ENCODE measurements at places on chromosomes 1 and 21.

GRCh38 chr1:229781453-229781852 lies 155.4 kb downstream of the URB2 start:
- DNase-seq: no peak

GRCh38 chr1:52482326-52483004 lies 70.4 kb downstream of the TUT4 start:
- no peak for DNase-seq

DNA sequence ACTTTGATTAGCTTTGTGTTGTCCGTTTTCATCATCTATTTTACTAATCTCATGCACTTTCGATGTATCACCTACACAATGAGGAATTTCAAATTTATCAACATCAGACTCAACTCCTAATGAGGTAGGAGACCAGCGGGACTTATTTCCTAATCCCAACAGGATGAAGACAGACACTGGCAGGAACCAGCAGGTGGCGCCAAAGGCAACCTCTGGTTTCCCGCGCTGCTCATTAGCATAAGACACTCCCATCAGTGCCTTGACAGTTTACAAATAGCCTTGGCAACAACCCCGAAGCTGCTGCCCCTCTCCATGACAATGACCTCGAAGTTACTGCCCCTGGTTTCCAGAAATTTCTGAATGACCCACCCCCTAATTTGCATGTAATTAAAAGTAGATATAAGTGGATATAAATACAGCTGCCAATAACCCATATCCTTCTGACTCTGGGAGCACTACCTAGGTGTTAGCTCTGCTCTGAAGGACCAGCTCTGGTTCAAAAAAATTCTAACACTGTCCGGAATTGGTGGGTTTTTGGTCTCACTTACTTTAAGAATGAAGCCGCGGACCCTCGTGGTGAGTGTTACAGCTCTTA lies 974.8 kb downstream of the ADGRL2 start:
- DNase-seq: peak; percentile 18

- no peak for DNase-seq
Measured at GRCh38 chr1:35932158-35932636, 1.3 kb downstream of the AGO3 start.

GRCh38 chr1:89630048-89630447 lies 2.9 kb upstream of the LRRC8C start:
- no peak for DNase-seq

DNA sequence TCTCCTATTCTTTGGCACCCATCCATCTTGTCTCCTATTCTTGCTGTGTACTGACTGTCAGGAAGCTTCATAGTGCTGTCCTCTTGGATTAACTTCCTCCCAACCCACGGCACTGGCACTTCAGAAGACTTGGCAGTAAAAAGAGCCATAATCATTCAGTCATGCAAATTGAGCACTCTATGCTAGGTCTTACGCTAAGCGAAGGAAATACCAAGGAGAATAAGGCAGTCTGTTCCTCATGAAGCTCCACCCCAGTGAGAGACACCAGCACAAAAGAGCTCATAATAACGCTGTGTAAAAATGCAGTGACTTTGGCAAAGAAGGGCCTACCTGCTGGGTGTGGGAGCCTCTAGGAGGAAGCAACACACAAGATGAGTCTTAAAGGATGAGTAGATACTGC lies 67.1 kb downstream of the GFI1 start:
- DNase-seq: no peak

DNA sequence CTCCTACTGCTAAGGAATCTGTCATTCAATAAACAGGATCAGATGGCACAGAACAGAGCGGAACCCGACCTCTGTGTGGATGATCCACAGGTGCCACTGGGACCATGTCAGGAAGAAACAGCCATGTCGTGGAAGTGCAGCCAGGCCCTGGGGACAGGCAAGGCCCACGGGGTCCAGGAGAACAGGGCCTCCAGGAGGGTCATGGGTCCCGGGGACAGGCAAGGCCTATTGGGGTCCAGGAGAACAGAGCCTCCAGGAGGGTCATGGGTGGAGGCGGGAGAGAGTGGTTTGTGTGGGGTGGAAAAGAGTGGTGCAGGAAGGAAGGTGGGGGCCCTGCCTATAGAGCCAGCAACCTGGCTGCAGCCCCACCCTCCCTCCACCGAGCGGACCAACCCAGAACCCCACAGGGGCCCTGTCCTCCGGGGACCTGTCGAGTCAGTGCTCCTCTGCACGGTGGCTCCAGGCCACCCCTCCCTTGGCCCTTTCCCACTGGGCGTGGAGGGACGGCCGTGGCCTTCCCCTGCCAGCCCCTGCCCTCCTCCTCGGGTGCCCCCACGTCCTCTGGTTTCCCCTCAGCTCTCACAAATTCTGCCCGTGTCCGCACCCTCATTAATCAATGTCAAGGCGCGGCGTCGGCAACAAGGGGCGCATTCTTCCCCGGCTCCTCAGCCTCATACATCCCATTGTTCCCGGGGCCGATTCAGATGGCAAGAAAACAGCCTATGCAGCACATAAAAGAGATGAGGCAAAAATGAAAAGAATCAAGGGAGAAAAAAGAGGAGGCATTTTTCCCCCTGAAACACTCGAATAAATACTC lies 146.4 kb downstream of the PRDM16 start:
- DNase-seq: no peak

DNA sequence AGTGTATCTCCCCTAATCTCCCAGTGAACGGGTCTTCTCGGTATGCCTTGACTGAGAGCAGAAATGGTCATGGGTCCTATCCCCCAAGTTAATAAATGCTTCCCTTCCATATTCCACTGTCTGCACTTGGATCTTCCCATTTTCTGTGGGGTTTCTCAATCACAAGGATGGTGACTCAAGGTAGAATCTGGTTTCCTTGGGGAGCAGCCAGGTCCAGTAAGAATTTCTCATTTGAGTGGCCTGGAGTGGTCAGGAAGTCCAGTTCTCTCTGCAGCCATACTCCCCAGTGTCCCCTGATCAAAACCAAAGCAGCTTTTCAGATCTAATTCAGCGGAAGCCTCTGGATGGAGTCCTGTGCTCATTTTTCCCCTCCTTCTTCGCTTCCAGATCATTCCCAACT lies 14.8 kb upstream of the SLC27A3 start:
- no peak for DNase-seq

DNA sequence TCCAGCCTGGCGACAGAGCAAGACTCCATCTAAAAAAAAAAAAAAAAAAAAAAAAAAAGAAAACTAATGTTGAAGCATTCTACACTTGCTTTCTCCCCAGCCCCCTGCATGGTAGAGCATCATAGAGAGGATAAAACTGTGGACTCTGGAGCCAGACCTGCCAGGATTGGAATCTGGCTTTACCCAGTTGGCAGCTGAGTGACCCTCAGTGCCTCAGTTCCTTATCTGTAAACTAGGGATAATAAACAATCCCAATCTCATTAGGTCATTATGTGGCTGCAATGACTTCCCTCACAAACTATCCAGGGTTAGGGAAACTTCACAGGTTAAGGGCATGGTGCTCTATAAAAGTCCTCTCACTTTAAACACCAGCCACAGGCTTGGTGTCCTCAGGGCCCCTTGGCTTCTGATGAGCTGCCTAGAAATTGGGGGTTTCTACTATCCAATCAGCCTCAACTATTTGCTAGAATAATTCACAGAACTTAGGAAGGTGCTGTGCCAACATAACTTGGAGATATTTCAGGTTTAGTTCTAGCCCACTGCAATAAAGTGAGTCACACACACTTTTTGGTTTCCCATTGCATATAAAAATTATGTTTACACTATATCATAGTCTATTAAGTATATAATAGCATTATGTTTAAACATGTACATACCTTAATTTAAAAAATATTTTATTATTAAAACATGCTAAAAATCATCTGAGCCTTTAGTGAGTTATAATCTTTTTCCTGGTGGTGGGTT lies 180.5 kb upstream of the B3GALT2 start:
- DNase-seq: no peak

DNA sequence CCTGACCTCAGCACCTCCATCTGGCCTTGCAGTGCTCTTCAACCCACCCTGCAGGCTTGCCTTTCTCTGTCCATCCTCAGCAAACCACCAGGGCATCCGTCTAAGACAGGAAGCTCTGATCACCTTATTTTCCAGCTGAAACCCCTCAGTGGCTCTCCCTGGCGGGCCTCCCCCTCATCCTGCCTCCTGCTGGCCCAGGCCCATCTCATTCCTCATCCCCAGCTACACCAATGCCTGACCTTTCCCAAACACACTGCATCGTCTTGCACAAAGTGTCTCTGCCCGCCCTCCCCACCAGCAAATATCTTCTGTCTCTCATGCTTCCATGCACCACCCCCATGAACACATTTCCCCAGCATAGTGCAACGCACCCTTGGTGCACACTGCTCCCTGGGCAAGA lies 205.0 kb downstream of the TOMM20 start:
- DNase-seq: no peak

DNA sequence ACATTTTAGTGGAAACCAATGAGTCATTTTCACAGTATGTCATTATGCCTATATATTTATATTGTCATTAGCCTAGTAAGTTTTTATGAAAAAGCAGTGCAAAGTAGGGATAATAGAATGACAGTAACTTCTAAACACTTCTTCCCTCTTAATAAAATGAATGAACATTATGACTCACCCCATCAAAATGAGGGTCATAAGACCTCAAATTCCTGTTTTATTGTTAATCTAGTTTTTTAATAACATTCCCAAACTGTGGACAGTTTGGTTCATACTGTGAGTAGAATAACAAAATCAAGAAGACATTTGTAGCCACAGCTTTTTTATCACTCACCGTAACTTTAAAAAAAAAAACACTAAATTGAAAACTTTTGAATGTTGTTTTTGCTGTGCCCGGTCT lies 160.5 kb downstream of the LRRC40 start:
- no peak for DNase-seq

- DNase-seq: peak; percentile 23
Measured at GRCh38 chr1:230495891-230496385, 69.8 kb upstream of the PGBD5 start.

DNA sequence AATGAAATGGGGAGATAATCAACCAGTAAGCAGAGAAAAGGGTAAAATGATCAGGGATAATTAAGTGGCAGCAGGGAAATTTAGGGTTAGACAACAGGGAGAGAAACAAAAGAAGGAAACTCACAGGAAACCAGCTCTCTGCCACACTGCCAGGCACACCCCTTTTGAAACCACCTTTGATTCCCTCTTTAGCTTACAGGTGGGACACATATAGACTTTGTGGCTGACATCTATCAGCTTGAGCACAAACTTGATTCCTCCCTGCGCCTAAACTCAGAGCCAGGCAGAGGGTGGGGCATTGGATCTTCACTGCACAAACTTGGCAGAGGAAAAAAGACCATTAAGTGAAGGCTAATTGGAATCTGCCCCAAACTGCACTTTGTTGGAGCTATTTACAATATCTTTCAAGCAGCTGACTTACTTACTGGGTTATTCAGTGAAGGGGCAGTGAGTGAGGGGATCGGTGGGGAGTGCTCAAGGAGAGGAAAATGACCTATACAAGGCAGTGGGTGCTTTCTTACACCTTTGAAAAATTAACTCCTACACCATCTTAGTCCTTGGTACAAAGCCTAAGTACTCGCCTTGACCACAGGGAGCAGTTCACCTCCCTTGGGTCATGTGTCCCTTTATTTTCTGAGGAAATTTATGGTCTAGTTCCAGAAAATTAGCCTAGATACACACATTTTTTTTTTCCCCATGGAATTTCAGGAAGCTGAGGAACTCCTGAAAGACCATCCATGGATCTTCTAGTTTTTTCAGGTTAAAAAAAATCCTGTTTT lies 60.2 kb downstream of the PBX1 start:
- DNase-seq: no peak

DNA sequence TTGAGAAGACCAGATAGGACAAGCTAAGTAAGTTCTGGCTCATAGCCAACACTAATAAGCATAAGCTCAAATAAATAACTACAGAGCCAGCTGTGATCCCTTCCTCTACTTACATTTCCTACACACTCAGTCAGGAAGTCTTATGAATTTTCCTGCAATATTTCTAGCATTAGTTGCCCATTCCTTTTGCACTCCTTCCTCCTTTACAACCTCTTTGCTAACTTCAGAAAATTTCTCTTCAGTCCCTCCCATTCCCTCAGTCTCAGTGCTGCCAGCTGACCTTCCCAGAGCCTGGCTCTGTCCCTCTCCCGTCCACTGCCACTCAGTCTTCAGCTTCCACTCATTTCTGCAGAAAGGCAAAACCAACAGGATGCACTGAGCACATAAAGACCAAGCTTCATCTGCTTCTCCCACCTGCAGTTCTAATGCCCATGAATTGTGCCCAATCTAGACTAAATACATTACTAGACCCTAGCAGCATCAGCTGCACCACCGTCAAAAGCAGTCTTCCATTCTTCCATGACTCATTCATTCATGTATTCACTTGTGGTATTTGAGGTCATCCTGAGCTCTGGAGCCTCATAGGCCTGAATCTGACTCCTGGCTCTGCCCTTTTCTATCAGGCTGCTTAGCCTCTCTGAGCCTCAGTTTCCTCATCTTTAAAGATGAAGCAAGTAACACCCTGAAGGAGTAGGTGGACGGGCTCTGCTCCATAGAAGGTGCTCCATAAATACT lies 54.6 kb upstream of the SIPA1L2 start:
- no peak for DNase-seq

DNA sequence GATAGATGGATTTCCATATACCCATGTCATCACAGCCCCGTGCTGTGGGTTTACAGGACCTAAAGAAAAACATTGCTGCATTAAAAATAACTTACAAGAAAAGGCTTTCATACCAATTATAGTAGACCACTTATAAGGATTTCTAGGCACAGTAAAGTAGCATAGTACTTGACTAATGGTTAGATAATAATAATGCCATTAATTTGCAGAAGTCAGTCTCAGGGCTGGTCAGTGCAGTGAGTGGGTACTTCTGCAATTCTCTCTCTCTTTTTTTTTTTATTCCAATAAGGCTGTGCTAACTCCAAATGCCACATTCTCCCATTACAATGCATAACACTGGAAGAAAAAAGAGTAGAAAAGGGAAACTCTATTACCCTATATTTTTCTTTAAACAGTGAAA lies 73.1 kb upstream of the TMPRSS15 start:
- DNase-seq: no peak

DNA sequence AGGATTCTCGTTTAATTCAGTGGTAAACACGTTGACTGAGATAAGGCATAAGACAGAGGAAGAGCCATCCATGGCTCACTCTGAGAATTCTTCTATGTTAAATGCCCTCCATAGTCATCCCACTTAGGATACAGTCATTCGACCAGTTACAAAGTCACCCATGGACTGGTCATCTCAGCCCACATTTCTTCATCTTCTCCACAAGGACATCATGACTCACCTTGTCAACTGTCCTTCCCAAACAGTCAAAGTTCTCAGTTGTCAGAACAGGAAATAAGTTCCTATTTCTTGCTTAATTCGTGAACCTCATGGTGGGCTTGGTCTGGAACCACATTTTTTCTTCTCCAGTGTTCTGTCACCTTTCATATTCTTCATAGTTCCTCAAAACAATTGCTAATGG lies 133.2 kb downstream of the TGFB2 start:
- no peak for DNase-seq

DNA sequence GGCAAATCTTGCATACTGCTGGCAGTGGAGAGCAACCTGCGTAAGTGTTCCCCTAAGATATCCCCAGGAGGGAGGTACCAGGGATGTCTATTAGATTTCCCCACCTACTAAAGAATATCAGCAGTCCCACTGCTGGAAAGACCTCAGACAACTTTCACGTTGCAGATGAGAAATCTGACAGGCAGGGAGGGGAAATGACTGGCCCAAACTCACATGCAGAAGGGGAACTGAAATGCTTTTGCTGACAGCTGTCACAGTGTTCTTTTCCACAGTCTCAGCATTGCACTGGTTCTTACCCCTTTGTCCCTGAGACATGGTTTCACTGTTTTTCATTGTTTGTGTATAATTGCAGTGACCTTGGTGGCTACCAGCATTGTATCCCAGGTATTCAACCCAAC lies 84.8 kb upstream of the ATP1A1 start:
- DNase-seq: no peak

GRCh38 chr1:29457496-29458368 lies 221.4 kb downstream of the PTPRU start:
- no peak for DNase-seq

GRCh38 chr1:94496076-94496755 lies 45.3 kb downstream of the F3 start:
- DNase-seq: no peak
